KBM-7 (cell line): ENCODE measurements at places on chromosomes 4 and X.

GRCh38 chr4:156824451-156825060 lies 147.0 kb downstream of the PDGFC start:
- DNase-seq = no peak

GRCh38 chr4:105061136-105061696 lies 85.5 kb upstream of the TET2 start:
- peak; percentile 89 for DNase-seq

- DNase-seq = no peak
Observed at GRCh38 chr4:95248720-95249425, 299.9 kb downstream of the UNC5C start.

GRCh38 chrX:38850807-38851544 lies 49.7 kb downstream of the MID1IP1 start:
- no peak for DNase-seq

DNA sequence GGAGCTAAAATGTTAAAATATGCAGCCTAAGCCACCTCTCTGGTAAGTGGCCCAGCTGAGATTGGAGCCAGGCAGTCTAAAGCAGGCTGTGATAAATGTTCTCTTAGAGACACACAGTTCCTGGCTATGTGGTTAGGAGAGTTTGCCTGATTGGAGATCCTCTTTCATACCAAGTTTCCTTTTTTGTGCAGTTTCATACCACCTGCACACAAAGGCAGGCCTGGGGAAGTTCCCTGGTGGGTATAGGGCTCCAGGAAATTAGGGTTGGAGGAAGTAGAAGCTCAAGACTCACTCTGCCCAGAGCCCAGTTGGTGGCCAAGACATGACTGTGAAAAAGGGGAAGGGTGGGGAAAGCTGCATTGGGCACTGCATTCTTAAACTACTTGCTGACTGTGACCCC lies 16.9 kb downstream of the CYBB start:
- peak; percentile 91 for DNase-seq
